ENCODE measurements at places on chromosomes 1 and 21.

GRCh38 chr1:228927946-228928898, 192.9 kb downstream of the RHOU start:
- DNase-seq: no peak

DNA sequence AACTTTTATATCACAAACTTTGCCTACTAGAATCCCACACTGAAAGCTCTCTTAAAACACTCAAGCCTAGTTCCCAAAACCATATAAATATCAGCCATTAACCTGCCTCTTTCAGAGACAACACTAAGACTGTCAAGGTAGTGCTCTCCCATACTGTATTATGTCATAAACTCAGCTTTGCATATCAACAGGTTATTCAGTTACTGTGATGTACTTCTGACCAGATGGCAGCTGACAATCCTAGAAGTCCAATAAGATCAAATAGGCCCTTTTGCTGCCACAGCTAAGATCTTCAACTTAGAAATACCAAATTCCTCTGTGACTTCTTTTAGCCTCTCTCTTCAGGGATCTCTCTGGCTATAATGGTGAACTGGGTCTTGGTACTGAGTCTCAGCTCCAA, 97.2 kb downstream of the SPATA6 start:
- DNase-seq: no peak

DNA sequence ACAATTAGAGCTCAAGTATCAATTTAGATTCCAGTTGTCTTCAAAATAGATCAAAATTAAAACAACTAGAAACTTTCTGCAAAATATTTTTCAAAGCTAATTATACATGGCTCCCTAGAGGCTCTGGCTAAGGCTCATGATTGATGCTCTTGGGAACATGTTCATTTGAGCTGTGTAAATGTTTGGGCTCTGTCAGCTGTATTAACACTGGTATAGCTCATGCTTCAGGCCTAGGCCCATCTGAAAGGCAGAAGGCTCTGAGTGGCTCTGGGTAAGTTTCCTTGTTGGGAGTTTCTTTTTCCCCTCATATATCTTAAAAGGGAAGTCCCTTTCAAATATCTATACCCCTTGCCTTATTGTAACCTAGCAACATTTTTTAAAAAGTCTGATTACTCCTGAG, 81.3 kb downstream of the UROD start:
- DNase-seq: no peak

GRCh38 chr1:99726818-99727217, 39.6 kb downstream of the FRRS1 start:
- no peak for DNase-seq

DNA sequence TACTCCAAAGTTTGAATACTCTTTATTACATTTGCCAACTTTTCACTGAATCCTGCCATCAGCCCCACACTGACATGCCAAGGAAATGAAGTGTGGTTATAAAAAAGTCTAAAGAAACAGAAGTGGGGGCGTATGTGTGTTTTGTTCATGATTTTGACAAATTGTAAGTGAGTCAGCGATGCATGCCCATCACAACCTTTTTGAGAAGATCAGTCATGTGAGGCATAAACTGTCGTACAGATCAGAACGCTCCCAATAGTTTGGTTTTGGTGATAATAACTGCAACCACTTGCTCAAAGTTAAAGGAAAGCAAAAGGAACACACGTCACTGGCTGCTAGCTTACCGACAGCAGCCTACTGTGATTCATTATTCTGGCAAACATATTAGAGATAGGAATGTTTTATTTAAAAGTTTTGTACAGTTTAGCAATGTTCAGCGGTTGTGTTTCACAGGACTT, 95.6 kb downstream of the RGS2 start:
- DNase-seq: no peak

DNA sequence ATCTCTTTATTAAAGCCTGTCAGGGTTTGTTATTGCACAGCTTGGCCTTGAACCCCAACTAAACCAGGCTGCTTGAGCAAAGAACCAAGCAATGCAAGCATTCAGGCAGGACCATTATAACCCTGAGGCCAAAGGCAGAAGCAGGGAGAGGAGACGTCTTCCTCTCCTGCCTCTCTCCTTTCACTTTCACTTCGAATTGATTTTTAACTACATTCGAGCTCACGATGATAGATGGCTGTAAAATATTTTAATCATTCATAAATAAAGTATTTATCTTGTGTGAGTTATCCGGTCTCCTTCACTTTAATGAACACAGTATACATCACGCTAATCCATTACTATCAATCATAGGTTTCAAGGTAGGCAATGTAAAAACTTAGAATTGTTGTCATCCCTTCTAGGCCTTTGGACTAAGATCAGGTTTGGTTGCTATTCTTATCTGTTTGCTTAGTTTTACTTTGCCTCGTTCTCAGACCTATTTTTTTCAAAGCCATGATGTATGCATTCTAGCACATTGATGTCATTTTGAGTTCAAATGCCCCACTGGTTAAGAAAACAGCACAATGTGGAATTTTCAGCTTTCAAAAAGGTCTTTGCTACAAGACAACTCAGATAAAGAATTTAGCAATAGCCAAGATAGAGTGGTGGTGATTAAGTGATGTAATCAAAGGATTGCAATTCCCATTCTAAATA, 480.2 kb upstream of the RUNX1 start:
- no peak for DNase-seq

GRCh38 chr1:151967091-151967490, 26.6 kb downstream of the S100A10 start:
- DNase-seq: no peak

DNA sequence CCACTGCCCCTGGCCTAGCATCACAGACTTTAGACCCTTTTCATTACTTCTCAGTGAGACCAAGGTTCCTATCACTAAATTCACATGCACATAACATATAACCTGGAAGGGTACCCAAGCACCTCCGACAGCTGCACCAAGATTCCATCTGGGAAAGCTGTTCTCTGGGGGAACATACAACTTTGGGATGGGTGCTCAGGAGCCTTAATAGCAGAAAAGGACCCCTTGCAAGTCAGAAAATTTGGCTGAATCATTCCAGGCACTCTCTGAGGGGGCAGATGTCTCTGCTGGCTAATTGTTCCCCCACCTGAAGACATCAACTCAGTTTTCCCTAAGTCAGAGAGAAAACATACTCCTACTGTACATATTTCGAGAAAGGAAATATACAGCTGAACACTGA, 41.3 kb upstream of the PSEN2 start:
- DNase-seq: no peak

DNA sequence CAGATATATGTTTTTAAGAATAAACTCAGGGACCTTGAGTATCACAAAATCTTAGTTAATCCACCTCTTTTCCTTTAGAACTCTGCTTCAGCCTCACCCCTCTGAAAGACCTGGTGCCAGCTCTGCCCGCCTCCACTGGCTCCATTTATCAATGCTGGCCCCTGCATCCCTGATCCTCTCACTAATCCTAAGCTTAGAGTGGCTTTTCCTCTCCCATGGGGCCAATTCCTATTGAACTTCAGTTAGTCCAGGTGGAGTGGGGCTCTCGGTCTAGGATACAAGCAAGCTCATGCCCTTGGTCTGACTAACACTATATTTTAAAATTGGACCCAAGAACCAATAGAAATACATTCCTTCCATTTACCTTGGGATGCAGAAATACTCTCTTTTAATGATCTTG, 87.0 kb downstream of the RGS7 start:
- no peak for DNase-seq

GRCh38 chr1:107273515-107273914, 132.7 kb downstream of the NTNG1 start:
- no peak for DNase-seq

DNA sequence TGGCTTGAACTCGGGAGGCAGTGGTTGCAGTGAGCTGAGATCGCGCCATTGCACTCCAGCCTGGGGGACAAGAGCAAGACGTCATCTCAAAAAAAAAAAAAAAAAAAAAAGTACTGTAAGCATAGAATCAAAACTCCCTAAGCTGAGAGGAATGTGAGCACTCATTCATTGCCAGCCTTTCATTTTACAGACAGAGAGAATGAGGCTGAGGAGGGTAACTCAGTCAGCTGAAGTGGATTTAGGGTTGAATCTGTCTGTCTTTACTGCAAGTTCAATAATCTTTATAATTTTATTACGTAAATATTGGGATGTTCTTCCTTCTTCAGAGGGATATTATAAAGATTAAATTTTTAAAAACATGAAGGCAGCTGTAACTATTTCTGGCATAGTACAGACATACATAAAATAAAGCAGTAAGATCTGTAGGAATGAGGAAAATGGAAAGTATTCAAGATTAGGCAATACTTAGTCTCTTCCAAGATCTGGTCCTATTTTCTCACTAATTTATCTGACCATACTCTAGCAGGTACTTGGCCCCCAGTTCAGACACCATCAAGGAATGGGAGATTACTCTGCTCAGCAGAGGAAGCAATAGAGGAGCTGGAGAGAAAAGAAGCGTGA, 24.1 kb upstream of the MNDA start:
- no peak for DNase-seq

GRCh38 chr1:86938450-86938849, 24.0 kb downstream of the HS2ST1 start:
- no peak for DNase-seq

GRCh38 chr1:20729155-20729931, 3.2 kb downstream of the SH2D5 start:
- DNase-seq: no peak

- no peak for DNase-seq
Observed at GRCh38 chr1:42940851-42941639, 17.6 kb downstream of the SLC2A1 start.

DNA sequence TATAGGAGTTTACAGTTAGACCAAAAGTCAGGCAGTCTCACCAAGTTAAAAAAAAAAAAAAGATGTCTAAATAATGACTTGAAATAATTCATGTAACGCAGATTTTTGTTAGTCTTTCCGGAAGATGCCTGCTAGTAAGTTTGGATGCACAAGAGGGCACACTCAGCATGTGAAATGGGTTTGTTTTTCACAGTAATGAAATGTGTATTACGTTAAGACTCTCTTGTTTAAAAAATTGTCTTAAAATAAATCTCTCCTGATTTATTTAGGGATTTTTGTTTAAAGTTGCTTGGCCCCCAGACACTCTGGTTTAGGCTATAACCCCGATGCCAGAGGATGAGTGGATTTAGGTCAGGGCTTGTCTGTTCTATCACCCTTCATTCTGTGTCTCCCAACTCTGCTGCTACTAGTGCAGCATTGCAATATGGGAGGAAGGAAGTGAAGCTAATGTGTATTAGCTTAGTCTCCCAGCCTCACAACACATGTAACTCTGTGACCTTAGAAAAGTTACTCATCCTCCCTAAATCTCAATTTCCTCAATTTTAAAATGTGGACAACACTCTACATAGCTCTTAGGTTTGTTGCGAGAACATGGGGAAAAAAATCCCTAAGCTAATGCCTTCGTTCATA, 25.7 kb downstream of the CTH start:
- no peak for DNase-seq

DNA sequence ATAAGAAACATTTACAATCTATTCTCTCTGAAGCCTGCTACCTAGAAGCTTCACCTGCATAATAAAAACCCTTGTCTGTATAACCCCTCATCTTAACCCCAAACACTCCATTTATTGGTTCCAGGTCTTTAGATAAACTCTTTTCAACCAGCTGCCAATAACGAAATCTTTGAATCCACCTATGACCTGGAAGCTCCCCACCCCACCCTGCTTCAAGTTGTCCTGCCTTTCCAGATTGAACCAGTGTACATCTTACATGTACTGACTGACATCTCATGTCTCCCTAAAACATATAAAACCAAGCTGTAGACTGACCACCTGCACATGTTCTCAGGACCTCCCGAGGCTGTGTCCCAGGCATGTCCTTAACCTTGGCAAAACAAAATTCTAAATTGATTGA, 50.7 kb upstream of the VWA5B1 start:
- DNase-seq: no peak

DNA sequence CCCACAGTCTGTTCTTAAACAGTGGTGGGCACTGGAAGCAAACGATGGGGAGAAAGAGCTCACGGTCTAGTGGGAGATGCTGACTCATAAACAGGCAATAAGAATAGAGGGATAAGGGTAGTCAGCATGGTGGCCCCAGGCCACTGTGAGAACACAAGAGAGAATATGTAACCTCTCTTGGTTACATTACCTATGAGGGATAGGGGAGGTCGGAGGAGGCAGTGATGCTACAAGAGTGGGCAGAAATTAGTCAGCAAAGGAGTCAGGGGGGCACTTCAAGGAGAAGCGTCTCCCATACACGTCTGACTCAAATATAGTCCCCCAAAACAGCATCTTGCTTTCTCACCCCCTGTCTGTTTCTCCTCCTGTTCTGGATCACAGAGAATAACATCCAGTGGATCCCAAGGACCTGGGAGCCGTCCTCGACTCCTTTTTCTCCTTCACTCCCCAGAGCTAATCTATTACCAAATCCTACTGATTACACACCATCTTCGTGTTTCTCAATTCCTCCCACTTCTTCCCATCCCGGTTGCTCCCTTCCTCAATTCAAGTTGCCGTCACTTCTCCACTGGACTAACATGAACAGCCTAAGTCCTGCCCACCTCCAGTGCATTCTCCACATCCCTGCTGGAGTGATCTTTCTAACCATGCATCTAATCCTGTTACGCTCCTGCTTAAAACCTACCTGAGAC, 2.1 kb downstream of the SLAMF8 start:
- DNase-seq: no peak

GRCh38 chr1:161182214-161182613, 4.9 kb upstream of the B4GALT3 start:
- no peak for DNase-seq

DNA sequence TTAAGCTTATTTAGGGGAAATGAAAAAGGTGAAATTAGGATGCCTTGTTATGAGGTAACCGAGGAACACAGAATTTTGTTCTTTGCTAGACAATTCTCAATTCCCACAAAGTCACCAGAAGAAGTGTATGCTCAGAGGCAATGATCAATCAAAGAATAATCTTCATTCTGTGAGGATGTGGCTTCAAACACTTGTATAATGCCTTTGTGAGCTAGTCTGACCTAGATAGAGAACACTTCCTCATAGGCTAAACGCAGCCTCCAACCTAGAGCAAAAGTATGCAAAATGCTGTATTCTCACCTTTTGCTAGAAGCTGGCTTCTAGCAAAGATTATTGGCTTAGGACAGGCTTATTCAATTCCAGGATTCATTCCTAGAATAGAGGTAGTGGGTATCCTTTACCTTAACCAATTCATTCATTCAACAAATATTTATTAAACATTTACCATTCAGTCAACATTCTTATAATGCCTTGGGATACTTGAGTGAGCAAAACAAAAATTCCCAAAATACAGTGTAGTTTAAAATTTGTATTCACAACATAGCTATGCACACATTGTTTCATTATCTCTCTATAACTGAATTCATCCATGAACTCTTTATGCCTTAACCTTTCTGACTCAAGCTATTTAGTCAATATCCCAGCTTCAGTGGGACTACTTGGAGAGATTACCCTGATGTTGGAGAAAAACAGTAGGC, 530.2 kb downstream of the PTPRC start:
- no peak for DNase-seq

GRCh38 chr1:203178821-203179666, 3.4 kb upstream of the MYBPH start:
- DNase-seq: no peak

GRCh38 chr1:104380003-104380402, 630.3 kb downstream of the AMY1C start:
- DNase-seq: no peak

DNA sequence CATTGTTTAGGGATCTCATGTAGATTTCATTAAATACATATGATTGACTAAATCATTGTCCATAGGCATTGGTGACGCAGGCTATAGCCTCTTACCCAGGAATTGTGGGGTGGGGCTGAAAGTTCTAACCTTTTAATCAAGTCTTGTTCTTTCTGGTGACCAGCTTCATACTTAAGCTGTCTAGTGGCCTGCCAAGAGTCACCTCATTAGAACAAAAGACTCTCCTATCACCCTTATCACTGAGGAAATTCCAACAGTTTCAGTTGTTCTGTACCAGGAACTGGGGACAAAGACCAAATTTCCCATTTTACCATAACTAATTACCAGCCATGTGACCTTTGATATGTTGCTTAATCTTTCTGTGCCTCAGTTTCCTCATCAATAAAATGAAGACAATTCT, 298.5 kb downstream of the PBX1 start:
- DNase-seq: no peak

Data from GOT3 (cell line).